GM23338 (cell line): ENCODE measurements at places on chromosomes 1 and 21.
A peak's percentile ranks its signal among the peaks of the same experiment; 100 is the strongest.

- no peak for DNase-seq
Measured at GRCh38 chr1:35592991-35593769, 20.1 kb downstream of the TFAP2E start.

GRCh38 chr21:36386031-36386642, 945 bp downstream of the CHAF1B start:
- DNase-seq, result peak; percentile 7

DNA sequence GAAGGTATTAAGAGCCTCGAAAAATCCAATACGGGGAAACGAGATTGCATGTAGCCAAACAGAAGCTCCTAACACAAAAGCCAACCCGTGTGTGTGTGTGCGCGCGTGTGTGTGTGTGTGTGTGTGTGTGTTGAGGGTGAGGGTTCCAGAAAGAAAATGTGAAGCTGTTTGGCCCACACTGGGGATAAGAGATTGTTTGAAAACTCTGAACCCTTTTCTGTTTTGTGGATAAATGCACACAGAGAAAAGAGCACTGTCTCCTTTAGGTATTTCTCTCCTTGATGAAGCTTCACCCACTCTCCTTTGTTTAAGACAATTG, 1.9 kb downstream of the WLS start:
- DNase-seq, result peak; percentile 38

- no peak for DNase-seq
Measured at GRCh38 chr1:208425096-208425495, 180.9 kb upstream of the PLXNA2 start.

DNA sequence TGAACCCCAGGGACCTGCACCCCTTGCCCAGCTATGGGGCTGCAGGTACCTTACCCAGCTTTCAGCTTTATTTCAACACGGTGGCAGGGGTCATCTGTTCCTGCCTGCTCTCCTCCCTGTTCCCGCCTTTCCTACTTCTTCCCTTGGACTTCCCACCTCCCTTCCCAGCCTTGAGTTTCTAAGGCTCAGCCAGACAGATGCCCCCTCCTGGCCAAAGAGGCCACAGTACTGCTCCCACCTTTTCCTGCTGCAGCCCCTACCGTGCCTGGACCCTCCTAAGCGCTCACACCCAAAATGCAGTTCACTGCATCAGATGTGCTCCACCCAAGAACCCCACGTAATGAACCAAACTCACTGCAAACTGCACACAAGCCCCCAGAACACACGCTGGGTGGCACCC, 7.7 kb downstream of the NOC2L start:
- peak; percentile 75 for DNase-seq

GRCh38 chr1:65980237-65980636, 187.5 kb downstream of the PDE4B start:
- no peak for DNase-seq
